ENCODE measurements at places on chromosomes 6 and 20.

- DNase-seq: no peak
Observed at GRCh38 chr6:142903812-142904211, 41.2 kb downstream of the HIVEP2 start.

- DNase-seq: no peak
Observed at GRCh38 chr6:16126056-16126455, 2.8 kb upstream of the MYLIP start.

DNA sequence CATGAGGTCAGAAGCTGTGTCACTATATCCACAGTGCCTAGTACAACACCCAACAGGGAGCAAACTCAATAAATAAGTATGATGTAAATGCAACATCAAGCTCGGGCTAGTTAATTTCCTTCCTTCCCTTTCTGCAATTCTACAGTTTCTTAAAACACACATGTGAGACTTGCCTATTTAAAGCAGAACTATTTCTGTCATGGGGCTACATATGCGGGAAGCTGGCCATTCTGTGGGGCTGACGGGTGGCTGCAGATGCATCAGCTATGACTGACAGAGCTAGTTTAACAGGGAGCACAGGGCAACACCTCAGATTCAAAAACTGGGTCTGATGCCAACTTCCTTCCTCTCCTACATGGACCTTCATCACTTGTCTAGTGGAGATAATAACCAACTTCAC lies 118.1 kb upstream of the ENPP5 start:
- no peak for DNase-seq

DNA sequence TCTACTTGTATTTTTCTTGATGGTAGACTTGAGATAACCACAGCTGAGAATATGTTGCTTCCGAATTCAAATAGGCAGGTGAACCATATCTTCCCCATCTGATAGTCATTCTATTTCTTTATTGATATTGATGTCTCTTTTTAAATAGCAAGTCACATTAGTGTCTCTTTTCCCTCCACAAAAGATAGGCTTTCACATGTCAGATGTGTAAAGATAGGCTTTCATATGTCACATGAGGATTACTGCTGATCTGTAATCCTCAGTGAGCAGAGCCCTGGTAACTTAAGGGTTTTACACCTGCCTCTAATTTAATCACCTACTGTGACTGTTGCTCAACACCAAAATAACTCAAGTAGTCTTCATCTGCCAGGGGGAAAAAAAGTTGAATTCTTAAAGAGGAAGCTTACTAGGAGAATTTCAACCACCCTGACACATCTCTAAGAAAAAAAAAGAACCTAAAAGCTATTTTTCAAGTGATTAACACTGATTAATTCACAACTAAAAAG lies 45.3 kb upstream of the TRDN start:
- DNase-seq: no peak

DNA sequence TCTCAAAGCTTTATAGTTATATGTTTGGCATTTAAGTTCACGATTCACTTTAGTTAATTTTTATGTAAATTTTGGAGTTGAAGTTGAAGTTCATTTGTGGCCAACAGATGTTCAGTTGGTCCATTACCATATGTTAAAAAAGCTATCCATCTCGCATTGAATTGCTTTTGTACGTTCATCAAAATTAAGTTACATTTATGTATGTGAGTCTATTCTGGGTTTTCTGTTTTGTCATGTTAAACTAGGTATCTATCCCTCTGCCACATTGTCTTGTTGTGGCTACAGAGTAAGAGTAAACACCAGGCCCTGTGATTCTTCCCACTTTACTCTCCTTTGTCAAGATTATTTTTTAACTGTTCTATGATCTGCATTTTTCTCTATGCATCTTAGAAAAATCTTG lies 237.3 kb downstream of the BMP2 start:
- DNase-seq: no peak

DNA sequence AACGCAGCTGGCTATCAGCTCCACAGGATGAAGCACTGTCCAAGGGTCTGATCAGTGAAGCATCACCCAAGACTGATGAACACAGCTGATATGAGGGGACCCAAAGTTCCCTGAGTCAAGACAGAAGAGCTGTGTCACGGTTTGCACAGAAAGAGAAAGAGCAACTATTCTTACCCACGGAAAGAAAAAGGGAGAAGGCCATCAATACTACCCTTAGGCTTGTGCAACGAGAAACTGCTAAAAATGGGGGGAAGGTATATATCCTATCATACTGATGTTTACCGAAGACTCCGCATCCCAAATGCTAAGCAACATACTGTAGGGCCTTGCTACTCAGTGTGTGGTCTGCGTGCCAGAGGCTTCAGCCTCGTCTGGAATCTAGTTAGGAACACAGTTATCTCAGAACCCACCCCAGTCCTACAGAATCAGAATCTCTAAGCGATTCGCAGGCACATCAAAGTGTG lies 665 bp downstream of the FASTKD5 start:
- DNase-seq: no peak

- no peak for DNase-seq
Observed at GRCh38 chr6:125434760-125435159, 133.0 kb upstream of the HDDC2 start.

DNA sequence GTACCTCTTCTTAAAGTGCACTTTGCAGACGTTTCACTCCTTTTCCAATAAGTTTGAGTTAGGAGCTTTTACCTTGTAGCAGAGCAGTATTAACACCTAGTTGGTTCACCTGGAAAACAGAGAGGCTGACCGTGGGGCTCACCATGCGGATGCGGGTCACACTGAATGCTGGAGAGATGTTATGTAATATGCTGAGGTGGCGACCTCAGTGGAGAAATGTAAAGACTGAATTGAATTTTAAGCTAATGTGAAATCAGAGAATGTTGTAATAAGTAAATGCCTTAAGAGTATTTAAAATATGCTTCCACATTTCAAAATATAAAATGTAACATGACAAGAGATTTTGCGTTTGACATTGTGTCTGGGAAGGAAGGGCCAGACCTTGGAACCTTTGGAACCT lies 9.9 kb upstream of the EFCAB8 start:
- DNase-seq: no peak

All from activated T-cell treated with anti-CD3 and anti-CD28 coated beads, Interleukin-2, amount 50 U/mL, for 72 hours (primary cell).